Brain microvascular endothelial cell (primary cell): ENCODE measurements at places on chromosomes 6 and 20.

DNA sequence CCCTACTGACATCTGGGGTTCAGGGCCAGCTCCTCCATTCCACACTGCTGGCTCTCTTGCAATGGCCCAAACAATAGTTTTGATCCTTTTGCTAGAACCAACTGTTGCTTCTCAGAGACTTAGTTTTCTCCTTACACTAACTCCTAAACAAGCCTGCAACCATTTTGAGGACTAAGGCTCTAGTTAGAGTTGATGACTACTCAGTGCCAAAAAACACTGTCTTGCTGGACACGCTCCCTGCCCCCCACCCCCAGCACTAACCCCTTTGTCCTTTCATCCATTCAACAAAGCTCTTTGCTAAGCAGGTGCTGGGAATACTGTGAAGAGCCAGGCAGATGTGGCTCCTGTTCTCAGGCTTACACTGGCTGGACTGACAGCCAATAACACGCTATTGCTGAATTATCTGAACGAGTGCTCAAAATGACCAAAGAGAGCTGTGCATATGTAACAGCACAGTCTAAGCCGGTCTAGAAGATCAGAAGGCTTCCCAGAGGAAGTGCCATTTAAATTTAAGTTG is 17.6 kb downstream of the GCLC start:
- DNase-seq, result no peak

DNA sequence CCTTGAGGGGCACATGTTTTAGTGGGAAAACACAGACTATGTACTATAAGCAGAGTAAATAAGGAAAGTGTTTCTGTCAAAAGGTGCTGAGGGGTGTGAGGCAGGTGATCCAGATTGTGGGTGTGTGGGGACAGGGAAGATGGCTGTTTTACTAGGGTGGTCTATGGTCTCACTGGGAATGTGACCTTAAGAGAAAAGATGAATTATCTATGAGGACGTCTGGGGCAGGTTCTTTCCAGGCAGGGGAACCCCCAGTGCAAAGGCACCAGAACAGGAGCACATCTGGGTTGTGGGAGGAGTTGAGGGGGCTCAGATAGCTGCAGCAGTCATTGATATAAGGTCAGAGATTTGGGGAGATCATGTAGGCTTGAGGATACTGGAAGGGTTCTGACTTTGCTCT is 18.2 kb upstream of the POLR1H start:
- no peak for DNase-seq

DNA sequence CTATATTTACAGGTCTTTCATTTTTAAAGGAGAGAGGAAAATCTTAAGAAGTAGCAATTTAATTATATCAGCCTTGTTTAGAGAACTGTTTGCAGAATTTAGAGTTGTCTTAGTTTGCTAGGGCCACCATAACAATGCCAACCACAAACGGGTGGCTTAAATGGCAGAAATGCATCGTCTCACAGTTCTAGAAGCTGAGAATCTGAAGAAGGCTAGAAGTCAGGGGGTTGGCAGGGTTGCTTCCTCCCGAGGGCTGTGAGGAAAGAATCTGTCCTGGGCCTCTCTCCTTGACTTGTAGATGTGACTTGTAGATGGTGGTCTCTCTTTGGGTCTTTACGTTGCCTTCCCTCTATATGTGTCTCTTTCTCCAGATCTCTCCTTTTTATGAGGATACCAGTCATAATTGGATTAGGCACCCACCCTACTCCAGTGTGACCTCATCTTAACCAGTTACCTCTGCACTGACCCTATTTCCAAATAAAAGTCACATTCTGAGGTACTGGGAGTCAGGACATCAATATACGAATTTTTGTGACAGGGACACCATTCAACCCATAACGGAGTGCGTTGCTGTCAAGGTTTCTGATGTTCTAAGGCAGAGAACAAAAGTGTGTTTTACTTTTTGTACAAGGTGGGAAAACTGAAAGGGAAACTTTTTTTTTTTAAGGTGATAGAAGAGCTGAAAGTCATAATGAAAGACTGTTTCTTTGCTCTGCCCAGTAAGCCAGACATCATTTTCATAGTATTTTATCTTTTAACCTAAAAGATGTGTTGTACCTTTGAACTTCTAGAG is 84.4 kb downstream of the SAMD3 start:
- no peak for DNase-seq

GRCh38 chr6:154595538-154595937 is 85.1 kb upstream of the CNKSR3 start:
- no peak for DNase-seq

DNA sequence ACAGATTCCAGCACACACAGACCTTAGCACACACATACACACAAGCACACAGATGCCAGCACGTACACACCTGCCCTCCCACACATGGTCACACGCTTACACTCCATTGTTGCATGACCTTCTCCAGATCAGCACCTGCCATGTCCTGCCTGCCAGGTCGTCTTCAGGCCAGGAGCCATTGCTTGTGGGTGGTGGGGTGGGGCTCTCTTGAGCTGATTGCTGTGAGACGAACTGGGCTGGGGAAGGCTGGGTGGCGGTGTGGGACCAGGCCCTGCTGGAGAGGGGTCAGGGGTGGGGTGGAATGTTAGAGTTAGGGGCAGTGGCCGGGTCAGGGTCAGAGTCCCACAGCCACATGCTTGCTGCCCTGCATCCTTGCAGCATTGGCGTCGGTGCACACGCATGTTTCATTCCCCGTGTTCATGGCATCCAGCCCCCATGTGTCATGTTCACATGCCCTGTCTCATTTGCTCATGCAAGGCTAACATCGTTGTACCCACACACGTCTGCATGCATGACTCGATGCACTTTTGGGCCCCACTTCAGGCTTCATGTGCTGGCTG is 6.5 kb upstream of the NPBWR2 start:
- DNase-seq, result no peak

DNA sequence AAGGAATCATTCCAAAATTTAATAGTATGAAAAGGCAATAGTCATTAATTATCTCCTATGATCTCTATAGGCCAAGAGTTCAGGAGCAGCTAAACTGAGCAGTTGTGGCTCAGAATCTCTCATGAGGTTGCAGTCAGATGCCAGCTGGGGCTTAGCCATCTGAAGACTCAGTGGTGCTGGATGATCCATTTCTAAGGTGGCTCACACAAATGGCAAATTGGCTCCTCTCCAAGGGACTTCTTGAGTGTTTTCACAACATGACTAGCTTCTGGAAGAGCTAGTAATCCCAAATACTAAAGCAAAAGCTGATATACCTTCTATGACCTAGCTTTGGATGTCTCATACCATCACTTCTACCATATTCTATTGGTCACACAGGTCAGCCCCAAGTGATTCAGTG is 104.2 kb downstream of the HAO1 start:
- no peak for DNase-seq

GRCh38 chr6:110181131-110182030 is 1.2 kb downstream of the CDC40 start:
- DNase-seq, result no peak

DNA sequence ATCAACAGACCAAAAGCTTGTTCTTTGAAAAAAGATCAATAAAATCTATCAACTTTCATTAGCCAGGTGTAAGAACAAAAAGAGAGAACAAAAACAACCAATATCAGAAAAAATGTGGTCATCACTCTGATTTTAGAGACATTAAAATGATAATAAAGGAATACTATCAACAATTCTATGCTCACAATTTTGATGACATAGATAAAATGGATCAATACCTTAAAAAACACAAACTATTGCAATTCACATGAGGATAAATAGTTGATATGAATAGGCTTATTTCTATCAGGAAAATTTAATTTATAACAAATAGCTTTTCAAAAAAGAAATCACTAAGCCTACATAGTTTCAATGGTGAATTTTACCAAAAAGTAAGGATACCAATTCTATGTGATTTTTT is 809.4 kb upstream of the EYS start:
- no peak for DNase-seq

GRCh38 chr6:137928286-137928685 is 61.2 kb downstream of the TNFAIP3 start:
- DNase-seq, result no peak

GRCh38 chr6:134636186-134636799 is 313.6 kb downstream of the ALDH8A1 start:
- no peak for DNase-seq

DNA sequence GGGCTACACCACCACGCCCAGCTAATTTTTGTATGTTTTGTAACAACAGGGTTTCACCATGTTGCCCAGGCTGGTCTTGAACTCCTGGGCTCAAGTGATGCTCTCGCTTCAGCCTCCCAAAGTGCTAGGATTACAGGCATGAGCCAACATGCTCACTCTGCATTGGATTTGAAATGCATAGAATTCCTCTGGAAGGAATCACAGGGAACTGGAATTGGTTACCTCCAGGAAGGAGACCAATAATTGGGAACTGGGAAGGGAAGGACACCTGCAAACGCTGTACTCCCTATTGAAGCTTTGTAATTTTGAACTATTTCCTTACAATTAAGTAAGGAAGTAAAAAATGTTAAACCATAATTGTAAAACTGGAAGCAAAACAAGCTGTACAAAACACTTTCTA is 12.3 kb upstream of the TP53INP2 start:
- no peak for DNase-seq
